Putamen (tissue), 1 donor: ENCODE measurements at places on chromosomes 2 and 18.

DNA sequence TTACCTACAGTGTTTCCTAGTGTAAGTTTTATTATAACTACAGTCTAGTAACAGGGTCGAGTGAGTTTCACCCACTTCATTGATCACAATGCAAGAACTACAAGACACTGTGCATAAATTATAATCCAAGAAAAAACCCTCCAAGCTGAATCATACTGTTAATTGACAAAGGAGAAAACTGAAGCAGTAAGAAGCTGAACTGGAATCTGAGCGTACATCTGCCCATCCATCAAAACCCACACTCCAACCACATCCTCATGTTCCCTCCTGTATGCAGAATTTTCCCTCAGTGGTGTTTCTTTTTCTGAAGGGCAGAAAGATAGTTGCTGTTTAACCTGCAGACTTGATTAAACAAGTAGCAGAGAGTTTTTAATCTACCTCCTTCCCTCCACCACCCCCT, 49.5 kb upstream of the KIDINS220 start:
- DNase-seq, result peak; percentile 5

- no peak for DNase-seq
Observed at GRCh38 chr2:201855356-201855755, 49.0 kb downstream of the CDK15 start.

DNA sequence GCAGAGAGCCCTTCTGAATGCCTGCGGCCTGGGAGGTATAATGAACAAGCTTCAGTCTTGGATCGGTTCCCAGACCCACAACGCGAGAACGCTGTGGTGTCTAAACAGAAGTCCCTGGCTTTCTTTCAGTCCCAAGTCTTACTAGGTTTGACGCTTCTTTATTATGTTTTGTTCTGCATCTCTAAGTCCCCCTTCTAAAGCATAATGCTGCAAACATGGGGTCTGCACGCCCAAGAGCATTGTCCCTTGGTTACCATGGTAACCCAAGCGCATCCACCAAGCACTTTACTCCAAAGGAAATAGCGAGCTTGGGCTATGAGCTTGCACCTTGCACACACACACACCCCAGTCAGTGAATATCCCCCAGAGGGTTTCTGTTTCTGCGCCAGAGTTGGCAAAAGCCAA, 193.7 kb downstream of the INO80D start:
- no peak for DNase-seq

GRCh38 chr2:121665504-121665903, 16.2 kb upstream of the CLASP1 start:
- DNase-seq, result peak; percentile 16

- peak; percentile 32 for DNase-seq
Observed at GRCh38 chr18:23237524-23238151, 102.4 kb downstream of the CABLES1 start.

DNA sequence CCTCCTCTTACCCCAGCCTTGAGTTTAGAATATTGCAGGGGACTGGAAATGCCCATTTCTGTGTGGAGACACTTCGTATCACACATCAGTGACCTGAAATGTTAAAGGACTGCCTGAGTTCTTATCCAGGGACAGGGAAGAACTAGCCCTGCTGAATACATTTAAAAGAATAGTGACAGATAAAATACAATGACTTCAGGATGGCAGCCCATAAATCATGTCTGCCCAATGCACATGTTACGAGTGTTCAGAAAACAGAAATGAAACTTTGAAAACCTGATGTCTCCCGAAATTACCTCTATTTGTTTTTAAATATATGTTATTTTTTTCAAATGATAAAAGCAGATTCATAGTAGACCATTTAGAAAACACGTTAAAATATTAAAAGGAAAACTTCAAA, 22.3 kb upstream of the RAB12 start:
- DNase-seq, result no peak

GRCh38 chr2:167013227-167013626, 124.9 kb downstream of the XIRP2 start:
- no peak for DNase-seq

GRCh38 chr2:203817147-203817546, 50.4 kb upstream of the CTLA4 start:
- no peak for DNase-seq

DNA sequence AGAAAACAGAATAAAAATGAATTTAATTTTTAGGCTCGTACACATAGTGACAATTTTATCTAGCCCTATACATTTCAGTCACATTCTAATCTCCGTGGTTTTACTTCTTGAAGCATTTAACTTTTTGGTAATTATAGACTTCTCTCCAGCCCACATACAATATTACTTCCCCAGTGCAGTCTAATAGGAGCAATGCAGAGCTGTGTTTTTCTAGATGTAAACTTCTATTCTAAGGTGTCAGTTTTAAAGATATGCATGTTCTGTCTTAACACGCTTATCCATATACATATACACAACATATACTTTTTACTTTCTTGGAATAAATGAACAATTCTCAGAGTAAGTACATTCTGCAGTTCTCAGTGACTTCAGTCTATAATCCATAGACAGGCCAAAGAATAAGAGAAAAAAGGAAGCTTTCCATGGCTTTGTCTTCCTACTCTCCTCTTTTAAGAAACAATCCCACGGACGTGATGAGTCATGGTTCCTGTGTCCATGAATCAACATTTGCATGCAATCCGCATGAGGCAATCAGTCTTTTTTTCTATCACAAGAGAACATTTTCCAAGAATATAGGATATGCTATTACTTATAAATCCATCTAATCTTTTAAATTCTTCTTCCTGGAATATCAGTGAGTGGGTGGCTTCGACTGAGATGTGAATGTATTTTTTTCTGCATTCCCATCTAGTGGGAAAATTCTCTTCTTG, 42.8 kb downstream of the CCDC102B start:
- DNase-seq, result peak; percentile 39

DNA sequence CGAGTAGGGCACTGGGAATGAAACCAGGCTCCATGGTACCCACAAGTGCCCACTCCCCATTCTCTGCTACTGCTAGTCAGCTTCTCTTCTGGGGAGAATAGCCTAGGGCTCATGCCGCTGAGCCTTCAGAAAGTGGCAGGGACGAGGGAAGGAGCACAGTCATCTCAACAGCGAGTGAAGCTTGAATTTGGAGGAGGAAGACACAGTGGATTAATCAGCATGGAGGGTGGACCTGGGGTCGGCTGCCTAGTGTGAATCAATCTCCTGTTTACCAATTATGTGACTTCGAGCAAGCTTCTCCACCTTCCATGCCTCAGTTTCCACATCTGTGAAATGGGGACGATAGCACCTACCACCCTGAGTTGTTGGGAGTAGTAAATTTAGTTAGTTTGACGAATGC, 157.0 kb downstream of the SEPTIN10 start:
- DNase-seq, result no peak

DNA sequence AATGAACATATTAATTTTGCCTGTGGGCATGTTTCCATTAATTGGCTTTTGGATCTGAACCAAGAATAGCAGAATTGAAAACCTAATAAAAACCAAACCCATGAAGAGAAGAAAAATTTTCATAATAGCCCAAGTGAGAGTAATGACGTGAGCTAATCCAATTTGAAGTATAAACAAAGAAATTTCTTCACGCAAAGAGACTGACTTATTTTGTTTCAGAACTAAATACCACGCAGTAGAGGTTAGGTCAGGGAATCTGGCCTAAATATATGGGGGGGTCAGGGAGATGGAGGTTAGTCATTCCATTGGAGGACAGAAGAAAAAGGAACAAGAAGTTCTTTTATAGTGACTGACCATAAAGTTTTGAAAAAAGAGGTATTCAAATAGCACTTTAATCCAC, 94.1 kb upstream of the CYP1B1 start:
- DNase-seq, result no peak

GRCh38 chr2:9905413-9905812, 46.1 kb upstream of the GRHL1 start:
- DNase-seq, result no peak

DNA sequence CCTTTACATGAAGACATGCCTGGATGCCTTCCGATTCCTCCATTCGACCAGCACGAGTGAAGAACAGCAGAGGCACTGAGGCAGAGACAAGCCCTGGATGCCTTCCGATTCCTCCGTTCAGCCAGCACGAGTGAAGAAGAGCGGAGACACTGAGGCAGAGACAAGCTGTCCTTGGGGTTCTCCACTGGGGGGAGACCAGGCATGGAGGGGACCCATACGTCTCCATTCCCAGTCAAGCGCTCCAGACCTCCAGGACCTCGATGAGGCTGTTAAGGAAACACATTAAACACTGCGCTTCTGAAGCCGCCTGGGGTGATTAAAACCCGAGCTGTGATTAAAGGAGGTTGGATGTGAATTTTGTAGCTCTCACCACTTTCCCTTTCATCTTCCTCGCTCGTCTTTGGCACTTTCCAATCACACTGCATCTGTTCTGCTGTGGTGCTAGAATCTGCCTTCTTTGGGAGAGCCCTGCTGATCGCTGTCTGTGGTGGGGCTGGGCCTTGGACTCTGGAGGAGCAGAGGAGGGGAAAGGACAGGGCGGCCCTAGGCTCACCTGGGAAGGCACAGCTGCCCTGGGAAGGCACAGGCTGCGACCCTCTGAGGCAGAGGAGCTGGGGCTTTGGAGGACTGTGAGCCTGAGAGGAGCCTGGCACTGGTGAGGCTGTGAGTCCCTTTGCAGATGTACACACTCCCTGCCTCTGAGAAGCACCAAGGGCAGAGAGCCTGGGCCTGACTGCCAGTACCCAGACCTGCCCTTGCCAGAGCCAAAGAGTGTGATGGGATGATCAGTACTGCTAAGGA, 463.1 kb upstream of the HS6ST1 start:
- DNase-seq, result no peak

- DNase-seq, result no peak
Observed at GRCh38 chr2:86671337-86671981, 47.8 kb upstream of the RNF103 start.

DNA sequence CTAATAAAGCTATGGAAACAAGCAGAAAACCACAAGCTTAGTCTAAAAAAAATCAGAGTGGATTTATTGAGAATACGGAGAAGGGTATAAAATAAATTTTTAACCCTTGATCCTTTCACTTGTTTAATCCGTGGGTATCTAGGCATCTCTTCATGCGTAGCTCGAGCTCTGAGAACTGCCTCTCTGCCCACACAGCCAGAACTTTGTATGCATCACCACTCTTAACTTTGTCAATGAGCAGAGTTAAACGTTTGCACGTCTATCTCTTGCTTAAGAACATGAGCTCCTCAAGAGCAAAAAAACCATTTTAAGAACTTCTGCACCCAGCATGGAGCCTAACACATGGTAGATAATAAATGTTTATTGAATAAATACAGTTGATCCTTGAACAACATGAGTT, 26.9 kb upstream of the TANK start:
- DNase-seq, result peak; percentile 58

- no peak for DNase-seq
Observed at GRCh38 chr2:216827073-216827720, 32.7 kb downstream of the TNP1 start.
